Activated naive CD4-positive, alpha-beta T cell treated with anti-CD3 and anti-CD28 coated beads, Interleukin-2, amount 50 U/mL, for 16 hours (primary cell): ENCODE measurements at places on chromosomes 4 and X.

- no peak for DNase-seq
These were observed 2.9 kb downstream of the KLHL15 start for GRCh38 chrX:24023972-24024669.

- DNase-seq, result no peak
These were observed 386.4 kb upstream of the RPS6KA3 start for GRCh38 chrX:20653070-20653469.

- DNase-seq, result no peak
These were observed 1082.0 kb downstream of the RAPGEF2 start for GRCh38 chr4:160184884-160185283.

- no peak for DNase-seq
These were observed 25.6 kb upstream of the SORBS2 start for GRCh38 chr4:185837415-185838103.

GRCh38 chrX:107562482-107562881 lies 65.8 kb upstream of the PRPS1 start:
- no peak for DNase-seq

DNA sequence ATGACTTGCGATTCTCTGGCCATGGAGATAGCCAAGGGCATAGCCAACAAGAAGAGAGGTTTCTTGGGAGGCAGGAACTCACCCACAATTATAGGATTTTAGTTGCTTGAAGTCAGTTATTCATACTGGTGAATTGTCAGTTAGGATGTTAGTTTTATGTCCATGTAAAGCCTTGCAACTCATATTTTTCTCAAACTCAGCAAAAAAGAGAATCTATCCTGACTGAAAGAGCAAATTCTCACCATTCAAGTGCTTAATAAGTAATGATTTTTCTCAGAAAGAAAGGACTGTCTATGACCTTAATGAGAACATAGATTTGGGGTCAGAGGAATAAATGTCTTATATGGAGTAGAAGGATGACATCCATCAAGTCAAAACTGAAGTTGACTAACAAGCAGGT lies 934.5 kb downstream of the STPG2 start:
- no peak for DNase-seq

GRCh38 chrX:44906542-44906941 lies 33.6 kb downstream of the KDM6A start:
- DNase-seq, result no peak

- DNase-seq, result peak; percentile 53
These were observed 855 bp downstream of the KLF3 start for GRCh38 chr4:38664706-38665401.

DNA sequence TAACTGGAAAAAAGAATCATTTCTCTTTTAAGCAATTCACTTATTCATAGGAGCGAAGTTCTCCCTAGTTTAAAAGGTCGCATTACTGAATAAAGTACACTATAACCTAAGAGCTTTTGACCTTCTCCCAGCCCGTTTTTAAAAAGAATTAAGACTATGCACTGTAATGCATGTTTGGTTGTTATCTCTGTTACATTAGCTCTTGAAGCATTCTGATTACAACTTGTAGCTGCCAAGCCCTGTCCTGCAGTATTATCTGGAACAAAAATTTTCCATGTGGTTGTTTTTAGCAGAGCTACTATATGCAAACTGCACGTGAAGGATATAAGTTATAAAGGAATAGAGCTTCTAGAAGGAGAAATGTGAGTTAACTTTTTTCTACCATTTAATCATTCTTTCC lies 8.1 kb downstream of the GAB1 start:
- no peak for DNase-seq

- DNase-seq, result no peak
These were observed 11.2 kb downstream of the HNRNPD start for GRCh38 chr4:82362565-82362964.

GRCh38 chr4:581753-582361 lies 5.8 kb upstream of the TMEM271 start:
- no peak for DNase-seq

DNA sequence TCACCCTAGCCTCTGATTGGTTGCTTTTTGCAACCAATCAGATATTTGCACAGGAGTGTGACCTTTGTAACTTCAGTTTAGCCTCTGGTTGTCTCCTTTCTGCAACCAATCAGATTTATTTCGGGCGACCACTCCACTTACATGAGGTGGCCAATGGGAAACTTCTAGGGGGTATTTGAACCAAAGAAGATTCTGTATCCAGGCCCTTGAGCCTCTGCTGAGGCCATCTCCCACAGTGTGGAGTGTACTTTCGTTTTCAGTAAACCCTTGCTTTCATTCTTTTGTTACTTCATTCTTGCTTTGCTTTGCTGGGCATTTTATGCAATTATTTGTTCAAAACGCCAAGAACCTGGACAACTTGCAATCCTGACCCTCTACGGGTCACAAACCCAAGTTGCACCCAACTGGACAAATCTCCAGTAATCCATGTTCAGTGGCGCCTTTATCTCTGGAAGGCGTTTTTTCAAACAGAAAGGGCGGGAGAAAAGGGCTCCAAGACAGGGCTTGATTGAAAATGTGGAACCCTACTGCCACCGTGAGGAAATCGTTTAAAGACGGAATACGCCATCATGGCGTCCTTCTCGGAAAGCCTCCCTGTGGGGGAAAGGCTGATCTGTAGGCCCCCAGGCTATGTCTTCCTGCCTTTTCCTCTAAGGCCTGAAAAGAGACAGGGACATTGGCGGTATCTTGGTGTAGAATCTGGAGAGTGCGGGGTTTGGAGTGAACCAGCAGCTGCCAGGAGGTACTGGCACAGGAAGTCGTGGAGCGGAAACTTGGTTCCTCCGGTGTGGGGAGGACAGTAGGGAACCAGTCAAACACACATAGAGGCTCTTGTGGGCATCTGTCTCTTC lies 184.6 kb downstream of the OR13H1 start:
- DNase-seq, result no peak

DNA sequence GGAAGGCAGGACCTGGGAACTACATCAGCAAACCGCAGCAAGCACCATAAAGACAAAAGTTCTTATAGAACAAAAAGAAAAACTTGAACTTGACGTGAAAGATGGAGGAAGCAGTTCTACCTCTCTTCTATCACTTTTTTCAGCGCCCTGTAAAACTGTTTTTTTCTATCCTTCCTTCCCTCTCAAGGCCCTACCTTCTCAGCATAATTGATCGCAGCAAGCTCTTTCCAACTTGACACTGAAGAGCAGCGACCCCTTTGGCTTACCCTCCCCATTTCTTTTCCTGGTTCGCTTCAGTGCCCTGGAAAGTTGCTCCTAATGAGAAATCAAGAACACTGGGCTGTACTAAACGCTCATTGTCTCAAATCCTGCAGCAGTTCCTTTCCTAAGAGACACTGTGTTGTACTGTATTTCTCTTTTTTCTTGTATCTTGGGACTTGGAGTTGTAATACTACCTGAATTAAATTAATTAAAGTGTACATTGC lies 150.6 kb upstream of the SLC4A4 start:
- DNase-seq, result no peak

- no peak for DNase-seq
These were observed 2.4 kb downstream of the NKX1-1 start for GRCh38 chr4:1403591-1404572.

DNA sequence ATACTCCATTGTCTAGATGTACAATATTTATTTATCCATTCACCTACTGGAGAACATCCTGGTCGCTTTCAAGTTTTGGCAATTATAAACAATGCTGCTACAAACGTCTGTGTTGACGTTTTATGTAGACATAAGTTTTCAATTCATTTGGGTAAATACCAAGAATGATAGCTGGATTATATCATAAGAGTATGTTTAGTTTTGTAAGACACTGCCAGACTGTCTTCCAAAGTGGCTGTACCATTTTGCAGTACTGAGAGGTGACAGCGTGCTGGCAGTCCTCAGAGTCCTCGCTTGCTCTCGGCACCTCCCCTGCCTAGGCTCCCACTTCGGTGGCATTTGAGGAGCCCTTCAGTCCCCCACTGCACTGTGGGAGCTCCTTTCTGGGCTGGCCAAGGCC lies 253.3 kb upstream of the INTU start:
- DNase-seq, result no peak

- no peak for DNase-seq
These were observed 44.6 kb downstream of the C4orf33 start for GRCh38 chr4:129140521-129140920.

DNA sequence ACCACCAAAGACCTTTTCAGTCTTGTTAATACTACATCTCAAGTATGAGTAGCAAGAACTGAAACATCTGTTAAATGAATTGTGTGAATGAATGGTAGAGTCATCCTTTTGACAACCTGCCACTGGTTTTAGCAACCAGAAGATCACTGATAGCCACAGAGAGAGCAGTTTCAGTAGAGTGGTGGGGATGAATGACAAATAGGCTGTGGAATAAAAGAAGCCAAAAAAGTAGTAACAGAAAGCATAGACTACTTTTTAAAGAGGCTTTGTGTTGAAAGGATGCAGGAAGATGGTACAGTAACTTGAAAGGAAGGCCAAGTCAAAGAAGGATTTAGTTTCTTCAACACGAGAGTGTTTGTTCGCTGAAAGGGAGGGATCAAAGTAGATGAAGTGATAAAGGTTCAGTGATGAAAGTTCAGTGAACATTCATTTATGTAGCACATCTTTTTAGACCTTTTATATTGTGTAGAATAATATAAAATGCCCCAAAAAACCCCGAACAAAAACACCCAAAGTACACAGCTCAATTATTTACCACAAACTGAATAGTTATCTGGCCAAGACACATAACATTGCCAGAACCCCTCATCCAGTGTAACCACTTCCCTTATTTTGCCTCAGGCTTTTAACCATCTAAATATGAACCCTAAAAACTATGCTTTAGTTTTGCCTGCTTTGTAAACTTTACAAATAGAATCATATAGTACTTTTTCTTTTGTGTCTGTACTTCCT lies 40.1 kb upstream of the EIF1AX start:
- no peak for DNase-seq

GRCh38 chrX:40448793-40449192 lies 132.0 kb upstream of the ATP6AP2 start:
- DNase-seq, result no peak

DNA sequence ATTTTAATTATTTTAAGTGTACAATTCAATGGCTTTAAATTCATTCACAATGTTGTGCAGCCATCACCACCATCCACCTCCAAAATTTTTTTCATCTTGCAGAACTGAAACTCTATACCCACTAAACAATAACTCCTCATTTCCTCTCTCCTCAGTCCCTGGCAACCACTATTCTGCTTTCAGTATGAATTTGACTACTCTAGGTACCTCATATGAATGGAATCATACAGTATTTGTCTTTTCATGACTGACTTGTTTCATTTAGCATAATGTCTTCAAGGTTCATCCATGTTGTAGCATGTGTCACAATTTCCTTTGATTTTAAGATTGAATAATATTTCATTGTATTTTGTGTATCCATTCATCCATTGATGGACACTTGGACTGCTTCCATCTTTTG lies 46.9 kb downstream of the KIF4A start:
- no peak for DNase-seq

- peak; percentile 72 for DNase-seq
These were observed 1.3 kb downstream of the TAB3 start for GRCh38 chrX:30887721-30888120.

DNA sequence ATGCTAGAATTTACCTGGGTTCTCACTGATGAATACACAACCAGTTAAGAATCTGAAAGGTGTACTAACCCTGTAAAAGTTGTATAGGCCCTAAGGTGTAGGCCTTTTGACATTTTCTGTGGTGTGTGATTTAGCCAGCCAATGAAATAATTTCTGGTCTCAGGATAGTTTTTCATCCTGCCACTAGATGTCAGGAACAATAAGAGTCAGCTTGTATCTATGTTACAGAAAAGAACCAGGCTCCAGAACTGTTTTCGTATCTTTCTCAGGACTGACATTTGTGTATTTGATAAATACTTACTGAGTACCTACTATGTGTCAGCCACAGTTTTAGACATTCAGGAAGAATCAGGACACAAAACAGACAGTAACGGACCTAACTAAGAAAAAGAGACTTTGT lies 673.6 kb upstream of the TENM3 start:
- no peak for DNase-seq

DNA sequence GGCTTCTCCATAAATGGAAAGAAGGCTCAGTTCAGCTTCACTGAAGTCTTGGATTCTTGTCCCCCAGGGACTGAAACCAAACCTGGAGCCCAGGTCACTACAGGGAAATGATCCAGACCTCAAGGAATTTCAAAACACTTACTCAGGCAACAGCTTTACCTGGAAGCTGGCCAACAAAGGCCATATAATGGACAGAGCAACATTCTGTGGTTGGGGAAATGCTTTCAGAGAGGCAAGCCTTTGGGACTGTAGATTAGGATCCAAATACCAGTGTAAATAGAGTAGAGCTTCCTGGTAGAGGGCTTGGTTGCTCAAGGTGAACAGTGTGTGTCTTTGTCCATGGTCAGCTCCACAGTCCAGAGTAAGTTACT lies 57.0 kb upstream of the PROM1 start:
- DNase-seq, result no peak

DNA sequence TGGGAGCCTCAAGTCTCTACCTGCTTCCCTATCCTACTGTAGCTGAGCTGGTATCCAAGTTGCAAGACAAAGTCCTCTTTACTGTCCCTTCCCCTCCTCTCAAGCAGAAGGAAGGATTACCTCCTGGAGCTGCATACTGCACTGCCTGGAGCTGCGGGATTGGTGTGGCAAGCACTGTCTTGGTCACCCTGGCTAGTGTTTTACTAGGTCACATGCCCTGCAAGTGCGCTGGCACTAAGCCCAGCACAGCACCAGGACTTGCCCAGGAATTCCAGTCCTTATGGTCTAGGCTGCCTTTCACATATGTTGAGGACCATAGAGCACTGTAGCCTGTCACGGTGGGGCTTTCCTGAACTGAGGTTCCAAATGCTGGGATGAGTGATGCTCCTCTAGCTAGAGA lies 227.3 kb upstream of the ZC4H2 start:
- no peak for DNase-seq

DNA sequence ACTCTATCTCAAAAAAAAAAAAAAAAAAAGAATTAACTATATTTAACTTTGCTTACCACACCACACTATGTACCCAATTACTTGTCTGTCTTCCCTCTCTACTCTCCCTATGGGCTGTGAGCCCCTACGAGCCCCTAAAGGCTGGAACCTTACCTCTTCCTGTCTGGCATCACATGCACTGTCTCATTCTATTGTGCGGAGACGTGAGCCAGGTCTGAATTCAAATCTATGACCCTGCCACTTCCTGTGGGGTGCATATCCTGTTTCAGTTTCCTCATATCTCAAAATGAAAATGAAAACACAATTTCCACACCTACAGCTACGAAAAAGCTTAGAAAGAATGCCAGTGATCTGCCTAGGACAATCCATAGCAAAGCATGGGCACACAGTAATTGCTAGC lies 42.9 kb upstream of the HS3ST1 start:
- peak; percentile 42 for DNase-seq

- DNase-seq, result no peak
These were observed 836.0 kb downstream of the PDHA2 start for GRCh38 chr4:96675896-96676295.

DNA sequence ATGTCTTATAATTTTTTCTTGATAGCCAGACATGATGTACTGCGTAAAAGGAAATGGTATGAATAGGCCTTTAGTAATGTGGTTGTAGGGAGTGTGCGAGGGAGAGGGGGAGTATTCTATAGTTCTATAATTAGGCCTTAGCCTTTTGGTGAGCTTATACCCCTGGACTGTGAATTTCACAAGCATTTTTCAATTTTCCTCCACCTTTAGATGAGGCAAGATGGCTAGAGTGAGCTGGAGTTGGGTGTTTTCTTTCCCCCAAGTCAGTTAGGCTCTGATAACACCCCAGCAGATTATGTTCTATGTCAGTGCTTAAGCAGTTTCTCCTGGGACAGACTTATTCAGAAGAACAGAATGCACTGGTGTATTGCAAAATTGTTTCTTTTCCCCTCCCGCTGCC lies 210.2 kb upstream of the NPY2R start:
- no peak for DNase-seq

- DNase-seq, result no peak
These were observed 626 bp downstream of the YTHDC1 start for GRCh38 chr4:68349279-68349648.
